AG08395 (cell line): ENCODE measurements at places on chromosomes 1 and 21.

- no peak for DNase-seq
These were observed 89.7 kb upstream of the ADAR start for GRCh38 chr1:154697710-154698109.

GRCh38 chr1:195278644-195279043, 1329.6 kb downstream of the KCNT2 start:
- DNase-seq, result no peak

DNA sequence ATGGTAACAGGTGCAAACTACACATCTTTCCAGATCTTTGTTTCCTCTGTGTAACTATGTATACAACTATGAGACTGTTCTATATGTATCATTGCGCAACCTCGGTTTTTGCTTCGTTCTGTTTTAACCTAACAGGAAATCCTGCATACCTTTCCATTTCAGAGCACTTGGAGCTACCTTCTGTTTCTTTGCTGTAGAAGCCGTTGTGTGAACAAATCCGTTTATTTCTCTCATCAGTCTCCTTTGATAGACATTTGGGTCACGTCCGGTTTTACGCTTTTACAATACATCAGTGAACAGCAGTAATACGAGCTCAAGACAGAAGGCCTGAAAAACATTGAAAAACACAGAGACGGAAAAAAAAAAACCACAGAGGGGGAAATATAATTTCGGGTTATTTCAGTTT, 10.5 kb downstream of the ATP5IF1 start:
- no peak for DNase-seq

DNA sequence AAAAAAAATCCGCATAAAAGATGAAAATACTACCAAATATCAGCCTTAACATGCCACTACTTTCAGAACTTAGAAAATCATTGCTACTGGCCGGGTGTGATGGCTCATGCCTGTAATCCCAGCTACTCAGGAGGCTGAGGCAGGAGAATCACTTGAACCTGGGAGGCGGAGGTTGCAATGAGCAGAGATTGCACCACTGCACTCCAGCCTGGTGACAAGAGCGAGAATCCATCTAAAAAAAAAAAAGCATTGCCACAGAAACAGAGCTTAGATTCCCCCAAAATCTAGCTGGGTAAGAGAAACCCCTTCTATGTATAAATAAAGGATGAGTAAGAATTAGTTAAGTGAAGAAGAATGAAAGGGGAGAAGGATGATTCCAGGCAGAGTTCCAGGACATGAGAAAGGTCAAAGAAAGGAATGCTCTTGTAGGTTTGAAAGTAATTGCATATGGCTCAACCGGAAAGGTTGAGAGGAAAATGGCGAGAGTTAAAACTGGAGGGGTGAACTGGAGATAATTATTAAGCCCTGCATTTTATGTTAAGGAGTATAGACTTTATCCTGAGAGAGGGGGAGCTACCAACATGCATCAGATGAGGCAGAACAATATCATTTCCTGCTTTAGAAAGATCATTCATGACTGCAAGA, 19.7 kb upstream of the NRDC start:
- DNase-seq, result peak; percentile 79

- no peak for DNase-seq
These were observed 14.1 kb upstream of the ZBTB40 start for GRCh38 chr1:22437573-22437972.

- no peak for DNase-seq
These were observed 1353.9 kb downstream of the NCAM2 start for GRCh38 chr21:22352088-22352487.

DNA sequence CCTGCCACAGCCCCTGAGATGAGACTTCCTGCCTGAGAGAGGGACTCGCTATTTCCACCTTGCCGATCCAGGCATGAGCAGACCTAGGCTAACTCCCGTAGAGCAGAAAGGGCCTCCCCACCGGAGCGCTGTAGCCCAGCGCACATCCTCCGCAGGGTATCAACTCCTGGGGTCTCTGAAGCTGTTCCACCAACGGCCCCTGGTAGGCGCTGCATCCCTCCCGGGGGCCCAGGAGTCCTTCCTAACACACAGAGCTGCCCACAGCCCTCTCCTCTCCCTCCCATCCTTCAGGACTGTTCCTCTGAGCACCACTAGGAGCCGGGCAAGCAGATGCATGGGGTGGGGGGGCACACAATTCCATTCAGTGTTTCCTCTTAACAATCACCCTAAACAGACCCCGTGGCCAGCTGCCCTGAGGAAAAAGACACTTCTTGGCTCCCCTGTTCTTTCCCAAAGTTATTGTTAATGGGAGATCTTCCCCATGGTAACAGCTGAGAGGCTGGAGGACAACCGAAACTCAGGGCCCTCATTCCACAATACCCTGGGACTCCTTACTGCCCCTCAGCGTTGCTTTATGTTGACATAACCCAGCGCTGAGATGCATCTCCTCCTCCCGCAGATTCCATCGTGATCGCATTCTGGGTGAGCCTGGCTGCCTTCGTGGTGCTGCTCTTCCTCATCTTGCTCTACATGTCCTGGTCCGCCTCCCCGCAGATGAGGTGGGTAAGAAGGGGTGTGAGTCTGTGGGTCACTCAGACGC, 7.5 kb downstream of the MRAP start:
- DNase-seq, result no peak

GRCh38 chr1:39173119-39173994, 31.1 kb upstream of the MACF1 start:
- DNase-seq, result no peak

DNA sequence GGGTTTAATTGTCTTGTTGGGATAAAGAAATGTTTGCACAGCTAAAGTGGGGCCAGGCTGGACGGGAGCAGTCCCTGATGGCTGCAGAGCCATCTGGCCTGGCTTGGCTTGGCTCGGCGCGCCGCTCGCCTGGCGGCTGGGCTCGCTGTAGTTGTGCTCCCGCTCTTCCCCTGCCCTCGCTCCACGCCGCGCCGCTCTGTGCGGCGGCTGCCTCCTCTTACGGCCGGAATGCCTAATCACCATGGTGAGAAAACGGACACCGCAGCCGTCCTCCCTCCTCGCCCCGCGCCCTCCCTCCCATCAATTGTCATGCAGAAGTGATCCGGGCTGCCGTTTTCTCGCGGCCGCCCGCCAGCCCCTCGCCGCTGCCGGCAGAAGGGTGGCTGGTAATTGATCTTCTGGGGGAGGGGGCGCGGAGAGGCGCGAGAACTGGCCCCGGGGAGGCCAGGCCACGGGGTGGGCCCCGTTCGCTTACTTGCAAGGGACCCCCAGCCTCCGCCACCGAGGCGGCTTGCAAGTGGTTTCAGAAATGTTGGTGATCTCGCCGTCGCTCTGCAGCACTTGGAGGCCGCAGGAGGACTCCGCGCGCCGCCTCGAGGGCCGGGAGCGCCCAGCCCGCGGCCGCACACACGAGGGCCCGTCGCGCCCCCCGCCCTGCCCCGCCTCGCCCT, 12.4 kb downstream of the RNF220 start:
- DNase-seq, result peak; percentile 37

- no peak for DNase-seq
These were observed 1262.1 kb downstream of the NCAM2 start for GRCh38 chr21:22260274-22260673.

GRCh38 chr1:36034692-36035091, 49.2 kb upstream of the TEKT2 start:
- DNase-seq, result peak; percentile 11

GRCh38 chr1:50421366-50421748, 1.9 kb downstream of the DMRTA2 start:
- DNase-seq, result no peak

- DNase-seq, result no peak
These were observed 174.6 kb downstream of the RWDD3 start for GRCh38 chr1:95408507-95409136.

DNA sequence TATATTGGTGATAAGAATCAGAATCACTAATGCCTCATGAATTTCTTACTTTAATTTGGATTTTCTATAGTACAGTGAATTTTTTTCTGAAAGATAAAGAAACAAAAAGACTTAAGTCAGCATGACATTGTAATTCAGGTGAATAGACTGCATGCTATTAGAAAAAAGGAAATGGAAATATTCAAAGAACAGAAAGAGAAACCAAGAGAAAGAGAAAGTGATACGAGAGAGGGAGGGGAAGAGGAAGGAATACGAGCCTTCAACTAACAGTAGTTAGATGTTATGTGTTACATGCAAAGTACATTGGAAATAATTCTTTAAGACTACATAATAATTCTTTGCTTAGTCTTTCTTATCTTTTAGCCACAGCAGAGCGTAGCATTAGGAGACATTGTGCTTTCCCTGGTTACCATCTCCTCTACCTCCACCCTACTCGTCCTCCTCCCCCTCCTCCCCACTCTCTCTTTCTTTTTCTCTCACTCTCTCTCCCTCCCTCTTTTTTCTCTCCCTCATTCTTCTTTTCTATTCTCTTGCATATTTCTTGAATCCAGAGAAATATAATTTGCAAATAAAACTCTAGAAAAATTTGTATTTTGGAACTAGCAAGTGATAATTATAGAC, 46.4 kb upstream of the ADGRL4 start:
- no peak for DNase-seq

GRCh38 chr1:207309745-207310273, 11.7 kb upstream of the CD55 start:
- DNase-seq, result peak; percentile 70

DNA sequence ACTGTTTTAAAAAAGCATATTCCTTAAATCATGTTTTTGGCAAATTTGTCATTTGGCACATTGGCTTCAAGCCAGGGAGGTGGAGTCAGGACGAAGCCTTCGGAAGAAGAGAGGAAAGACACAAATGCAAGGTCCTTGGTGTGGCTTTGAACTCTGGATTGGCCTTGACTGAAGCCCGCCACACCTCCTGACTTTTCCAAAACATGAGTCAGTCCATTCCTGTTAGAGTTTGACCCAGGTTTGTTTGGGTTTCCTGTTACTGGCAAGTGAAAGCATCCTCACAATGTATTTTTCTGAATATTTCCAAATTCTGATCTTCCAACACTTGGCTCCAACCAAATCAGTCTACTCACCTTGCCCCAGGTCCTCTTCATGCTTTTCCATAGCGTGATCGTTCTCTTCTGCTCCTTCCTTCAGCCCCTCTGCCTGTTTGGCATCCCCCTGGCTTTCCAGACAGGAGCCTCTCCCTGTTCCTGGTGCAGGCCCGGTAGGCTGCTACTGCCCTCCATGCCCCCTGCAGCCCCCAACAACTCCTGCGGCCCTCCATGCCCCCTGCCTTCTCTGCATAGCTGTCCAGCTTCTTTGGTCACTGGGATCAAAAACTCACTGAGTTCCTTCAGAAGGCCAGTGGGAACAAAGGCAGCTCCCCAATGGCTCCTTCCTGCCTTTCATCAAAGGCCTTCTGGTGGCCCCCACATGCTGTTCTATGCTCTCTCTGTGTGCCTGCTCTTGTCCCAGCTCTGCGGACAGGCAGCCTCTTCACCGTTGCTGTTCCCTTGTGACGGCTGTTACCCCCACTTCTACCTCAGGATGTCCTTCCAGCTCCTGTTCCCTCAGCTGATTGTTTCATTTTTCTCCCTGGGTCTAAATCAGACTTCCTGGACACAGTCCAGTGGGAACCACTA, 30.4 kb upstream of the SLC30A1 start:
- DNase-seq, result no peak

- DNase-seq, result no peak
These were observed 4.7 kb upstream of the CCDC24 start for GRCh38 chr1:43986712-43987111.

DNA sequence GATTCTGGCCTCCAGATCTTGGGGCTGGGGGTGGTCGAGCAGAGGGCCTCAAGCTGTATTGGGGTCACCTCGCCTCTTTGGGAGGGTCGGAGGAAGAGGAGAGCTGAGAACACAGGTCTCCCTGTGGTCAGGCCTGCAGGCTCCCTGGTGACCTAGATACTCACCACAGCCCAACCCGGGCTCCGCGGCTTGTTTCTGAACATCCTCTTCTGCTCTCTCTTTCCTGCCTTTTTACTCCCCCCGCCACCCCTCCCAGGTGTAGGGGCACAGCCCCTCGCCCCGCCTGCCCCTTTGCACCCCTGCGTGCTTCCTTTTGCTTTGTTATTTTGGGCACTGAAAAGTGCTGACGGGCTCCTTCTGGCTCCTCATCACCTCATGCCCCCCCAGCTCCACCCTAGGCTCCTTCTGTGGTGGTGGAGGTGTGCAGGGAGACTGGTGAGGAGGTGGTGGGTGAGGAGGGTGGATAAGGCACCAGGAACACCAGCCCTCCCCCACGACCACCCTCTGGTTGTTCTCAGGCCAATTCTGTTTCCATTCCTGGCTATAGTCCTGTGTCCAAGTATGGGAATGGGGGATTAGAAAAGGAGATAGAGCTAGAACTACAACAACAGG, 10.6 kb upstream of the LINGO4 start:
- no peak for DNase-seq

DNA sequence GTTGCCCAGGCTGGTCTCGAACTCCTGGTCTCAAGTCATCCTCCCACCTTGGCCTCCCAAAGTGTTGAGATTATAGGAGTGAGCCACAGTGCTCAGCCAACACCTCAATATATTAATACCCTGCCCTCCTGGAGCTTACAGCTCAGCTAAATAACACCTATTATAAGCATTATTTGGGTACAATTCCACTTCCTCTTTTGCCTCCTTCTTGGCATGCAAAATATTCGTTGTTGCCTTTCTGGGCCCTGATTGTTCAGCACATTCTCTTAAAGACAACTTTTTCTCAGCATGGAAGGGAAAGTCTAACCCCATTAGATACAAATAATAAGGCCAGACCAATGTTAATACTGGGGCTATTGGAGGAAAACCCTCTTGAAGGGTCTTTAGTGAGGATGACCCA, 2.8 kb downstream of the PAQR7 start:
- DNase-seq, result no peak

GRCh38 chr1:1150100-1150499, 23.6 kb upstream of the TTLL10 start:
- DNase-seq, result no peak

- DNase-seq, result no peak
These were observed 4.2 kb downstream of the ST6GALNAC5 start for GRCh38 chr1:76871355-76871974.

GRCh38 chr1:30185809-30186208, 537.6 kb downstream of the MATN1 start:
- no peak for DNase-seq

DNA sequence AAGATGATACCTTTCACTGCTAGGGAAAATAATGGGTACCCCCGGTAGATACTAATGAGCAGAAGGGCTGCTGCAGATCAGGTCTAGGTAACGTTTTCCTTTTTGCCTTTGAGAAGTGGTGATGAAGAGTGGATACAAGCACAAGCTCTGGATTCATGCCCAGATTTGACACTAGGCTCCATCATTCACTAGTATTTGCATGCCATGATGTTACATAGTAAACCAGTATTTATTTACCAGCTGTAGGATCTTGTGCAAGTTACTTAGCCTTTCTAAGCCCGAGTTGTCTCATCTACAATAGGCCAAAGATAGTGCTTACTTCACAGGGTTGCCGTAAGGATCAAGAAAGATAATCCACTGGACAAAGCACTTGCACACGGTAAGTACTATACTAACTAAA, 14.2 kb downstream of the PTPN14 start:
- DNase-seq, result no peak

- DNase-seq, result no peak
These were observed 29.0 kb downstream of the RBM11 start for GRCh38 chr21:14244911-14245310.

DNA sequence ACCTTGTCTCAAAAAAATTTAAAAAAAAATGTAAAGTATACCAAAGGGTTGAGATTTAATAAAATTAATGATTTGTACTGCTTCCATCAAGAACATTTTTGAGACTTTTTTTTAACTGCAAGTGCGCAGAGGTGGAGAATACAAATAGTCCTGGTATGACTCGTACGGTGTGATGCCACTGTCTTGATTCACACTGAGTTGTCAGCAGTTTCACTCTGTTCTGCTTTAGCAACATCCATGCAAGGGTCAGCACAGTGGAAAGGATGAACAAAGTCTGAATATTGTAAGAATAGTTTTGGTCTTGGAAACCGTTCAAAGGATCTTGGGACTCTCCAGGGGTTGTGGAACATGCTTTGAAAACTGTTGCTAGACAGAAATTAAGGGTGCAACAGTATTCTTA, 40.2 kb downstream of the EXO1 start:
- peak; percentile 13 for DNase-seq

GRCh38 chr1:61124078-61124477, 41.7 kb downstream of the NFIA start:
- no peak for DNase-seq
